RCC 7860 (cell line): ENCODE measurements at places on chromosomes 4 and X.
A peak's percentile ranks its signal among the peaks of the same experiment; 100 is the strongest.

DNA sequence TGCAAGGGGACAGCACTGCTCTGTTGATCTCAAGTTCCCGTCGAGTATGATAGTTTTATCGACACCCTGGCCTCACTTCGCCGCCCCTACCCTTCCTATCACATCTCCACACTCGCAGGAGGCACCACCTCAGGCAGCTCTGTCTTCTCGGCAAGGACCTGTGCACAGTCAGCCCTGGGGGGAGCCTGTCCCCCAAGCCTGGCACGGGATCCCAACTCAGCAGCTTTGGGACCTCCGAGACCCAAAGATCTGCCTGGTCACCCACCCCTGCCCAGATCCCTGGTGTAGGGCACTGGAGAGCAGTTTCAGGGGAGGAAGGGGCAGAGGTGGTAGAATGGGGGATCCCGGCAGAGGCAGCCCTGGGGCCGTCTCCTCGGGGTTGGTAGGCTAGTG lies 18.0 kb upstream of the UBA1 start:
- no peak for DNase-seq

DNA sequence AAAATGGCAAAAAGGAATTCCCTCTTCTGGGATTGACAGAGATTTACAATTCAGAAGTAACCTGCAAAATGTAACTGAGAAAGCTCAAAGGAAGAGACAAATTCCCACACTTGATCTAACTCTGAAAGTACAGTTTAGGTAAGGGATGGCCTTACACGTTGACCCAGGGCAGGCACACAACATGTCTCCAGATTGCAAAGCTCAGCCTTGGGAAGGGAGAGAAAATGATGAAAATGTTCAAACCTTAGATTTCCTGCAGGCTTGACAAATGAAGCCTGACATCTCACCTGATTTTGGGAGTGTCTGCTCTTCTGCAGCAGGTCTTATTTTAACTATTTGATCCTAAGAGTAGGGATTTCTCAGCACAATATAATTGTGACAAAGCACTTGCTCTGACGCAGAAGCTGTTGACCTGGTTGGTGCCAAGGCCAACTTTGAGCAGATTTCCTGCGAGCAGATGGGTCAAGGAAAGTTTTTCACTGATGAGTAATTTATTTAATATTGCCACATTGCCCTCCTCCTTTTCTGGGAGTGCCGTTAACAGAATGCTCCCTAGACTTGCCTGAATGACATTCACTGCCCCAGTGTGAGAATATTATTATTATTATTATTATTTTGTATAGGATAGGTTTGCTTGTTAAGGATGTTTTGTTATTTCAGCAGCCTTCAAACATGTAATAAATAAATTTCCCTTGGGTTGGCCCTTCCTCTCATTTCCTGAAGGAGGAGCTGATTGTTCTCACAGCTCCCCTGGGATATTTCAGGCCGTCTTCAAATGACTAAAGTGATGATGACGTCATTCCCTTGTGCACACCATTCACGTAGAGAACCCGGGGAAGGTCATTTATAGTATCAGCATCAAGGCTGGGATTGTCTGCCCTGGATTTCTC lies 157.1 kb downstream of the VEGFC start:
- DNase-seq = peak; percentile 53

- peak; percentile 65 for DNase-seq
Observed at GRCh38 chrX:11341274-11342201, 48.3 kb downstream of the AMELX start.

GRCh38 chrX:54439960-54440871 lies at the start of gene TSR2:
TSS of gene TSR2 (plus strand) at chrX:54440404. CDS start at chrX:54440422, 18 bp downstream.
- peak; percentile 73 for DNase-seq

DNA sequence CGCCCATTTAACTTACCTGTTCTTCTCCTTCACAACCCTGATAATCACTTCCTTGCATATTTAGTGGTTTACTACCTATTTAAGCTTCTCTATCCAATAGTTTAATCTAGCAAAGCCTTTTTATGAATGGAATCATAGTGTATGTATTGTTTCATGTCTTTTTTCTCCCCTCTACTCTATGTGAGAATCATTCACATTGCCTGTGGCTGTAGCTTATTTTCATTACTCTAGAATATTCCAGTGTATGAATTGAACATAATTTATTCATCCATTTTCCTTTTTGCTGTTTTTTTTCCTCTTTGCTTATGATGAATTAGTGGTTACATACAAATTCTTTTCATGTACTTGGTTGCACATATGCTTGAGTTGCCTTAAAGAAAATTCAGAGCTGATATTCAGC lies 490 bp upstream of the ADH4 start:
- DNase-seq = no peak

DNA sequence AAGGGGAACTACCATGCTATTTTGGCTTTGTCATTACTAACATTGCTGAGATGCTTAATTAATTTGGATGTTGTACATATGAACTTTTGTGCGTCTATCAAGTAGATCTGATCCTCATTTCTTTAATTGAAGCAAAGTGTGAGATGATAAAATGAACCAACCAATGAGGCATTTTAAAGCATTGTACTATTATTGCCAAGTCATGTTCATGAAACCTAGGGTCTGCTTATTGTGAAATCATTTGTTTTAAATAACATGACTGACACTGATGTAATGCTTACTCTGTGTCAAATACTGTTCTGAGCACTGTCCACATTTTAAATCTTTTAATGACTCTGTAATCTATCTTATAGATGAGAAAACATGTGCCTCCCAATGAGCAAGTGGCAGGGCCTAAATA lies 57.7 kb downstream of the C4orf33 start:
- DNase-seq = no peak

DNA sequence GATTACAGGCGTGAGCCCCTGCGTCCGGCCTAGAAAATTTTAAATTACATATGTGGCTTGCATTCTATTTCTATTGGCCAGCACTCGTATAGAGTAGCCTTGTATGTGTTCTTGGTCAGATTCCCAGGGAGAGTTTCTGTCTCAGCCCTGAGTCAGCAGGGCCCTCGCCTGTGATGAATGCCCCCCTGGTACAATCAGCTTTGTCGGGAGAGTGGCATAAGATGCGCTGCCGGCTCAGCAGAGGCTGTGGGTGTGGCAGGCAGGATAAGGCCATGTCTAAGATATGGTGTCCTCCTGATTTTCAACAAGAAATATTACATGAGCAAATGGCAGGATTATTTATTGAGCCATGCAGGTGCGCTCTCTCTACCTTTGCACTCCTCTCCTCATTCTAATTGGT lies 1.6 kb upstream of the REELD1 start:
- DNase-seq = no peak

DNA sequence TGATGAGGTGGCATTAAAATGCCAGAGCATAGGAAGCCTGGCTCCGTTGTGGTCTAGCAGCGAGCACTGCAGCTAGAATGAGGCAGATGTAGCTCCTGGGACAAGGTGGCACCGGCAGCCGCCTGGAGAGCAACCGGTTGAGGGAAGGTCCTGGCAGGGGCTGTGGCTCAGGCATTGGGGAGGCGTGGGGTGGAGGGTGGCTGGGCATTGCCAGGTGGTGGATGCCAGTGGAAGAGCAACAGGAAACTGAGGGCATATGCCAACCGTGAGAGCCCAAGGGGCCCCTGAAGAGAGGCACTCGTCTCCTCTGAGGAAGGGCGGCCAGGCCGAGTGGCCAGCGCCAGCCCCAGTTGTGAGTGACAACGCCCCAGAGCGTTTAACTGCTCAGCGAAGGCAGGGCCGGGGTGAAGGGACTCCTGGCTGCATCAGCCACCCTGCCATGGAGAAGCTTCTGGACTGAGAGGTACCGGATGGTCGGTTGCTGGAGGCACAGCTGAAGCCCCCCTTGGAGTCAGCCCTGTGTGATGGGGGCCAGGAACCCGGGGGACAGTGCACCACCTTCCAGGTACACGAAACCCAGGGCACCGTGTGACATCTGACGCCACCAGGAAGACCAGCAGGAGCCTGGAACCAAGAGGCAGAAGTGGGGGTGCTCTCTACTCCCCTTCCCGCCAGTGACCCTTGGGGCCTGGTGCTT lies 13.2 kb upstream of the PDE6B start:
- DNase-seq = no peak

- DNase-seq = no peak
Observed at GRCh38 chr4:125677665-125678307, 363.0 kb downstream of the FAT4 start.

DNA sequence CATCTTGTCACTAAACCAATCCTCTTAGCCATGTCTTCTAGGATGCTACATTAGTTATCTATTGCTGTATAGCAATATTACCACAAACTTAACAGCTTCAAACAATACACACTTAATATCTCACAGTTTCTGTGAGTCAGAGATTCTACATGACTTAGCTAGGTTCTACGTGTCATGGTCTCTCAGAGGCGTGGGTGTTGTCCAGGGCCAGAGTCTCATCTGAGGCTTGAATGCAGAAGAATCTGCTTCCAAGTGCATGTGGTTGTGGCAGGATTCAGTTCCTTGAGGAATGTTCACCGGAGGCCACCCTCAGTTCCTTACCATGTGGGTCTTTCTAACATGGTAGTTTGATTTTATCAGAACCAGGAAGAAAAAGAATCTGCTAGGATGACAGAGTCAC lies 26.4 kb downstream of the PPP1R2C start:
- DNase-seq = peak; percentile 4

GRCh38 chr4:143482840-143483239 lies 30.7 kb upstream of the SMARCA5 start:
- DNase-seq = no peak

DNA sequence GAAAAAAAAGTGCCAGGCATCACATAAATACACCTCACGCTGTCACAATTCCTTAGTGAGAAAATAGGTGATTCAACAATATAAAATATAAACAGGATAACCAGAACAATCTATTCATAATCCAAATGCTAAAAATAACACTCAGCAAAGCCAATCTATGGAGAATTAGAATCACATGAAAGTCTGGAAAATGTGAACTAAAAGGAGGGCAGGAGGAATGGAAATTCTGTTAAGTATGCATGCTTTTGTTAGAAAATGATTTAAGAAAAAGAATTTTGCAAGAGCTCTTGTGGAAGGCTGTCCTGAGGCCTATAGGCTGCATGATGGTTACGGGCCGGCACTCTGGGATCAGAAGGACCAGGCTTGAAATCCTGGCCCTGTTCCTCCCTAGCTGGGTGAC lies 70.6 kb upstream of the PROM1 start:
- DNase-seq = no peak

- no peak for DNase-seq
Observed at GRCh38 chr4:70994069-70994366, 569 bp downstream of the DCK start.

DNA sequence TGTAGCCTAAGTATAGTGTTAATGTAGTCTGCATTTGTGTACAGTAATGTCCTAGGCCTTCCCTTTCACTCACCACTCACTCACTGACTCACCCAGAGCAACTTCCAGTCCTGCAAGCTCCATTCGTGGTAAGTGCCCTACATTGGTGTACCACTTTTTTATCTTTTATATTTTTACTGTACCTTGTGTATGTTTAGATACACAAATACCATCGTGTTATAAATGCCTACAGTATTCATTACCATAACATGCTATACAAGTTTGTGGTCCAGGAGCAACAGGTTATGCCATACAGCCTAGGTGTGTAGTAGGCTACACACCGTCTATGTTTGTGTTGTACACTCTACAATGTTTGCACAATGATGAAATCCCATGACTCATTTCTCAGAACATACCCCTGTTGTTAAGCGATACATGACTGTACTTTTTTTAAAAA lies 15.4 kb downstream of the TSPAN5 start:
- peak; percentile 63 for DNase-seq

GRCh38 chr4:173883821-173884220 lies 353.8 kb upstream of the HAND2 start:
- no peak for DNase-seq

- no peak for DNase-seq
Observed at GRCh38 chr4:156725257-156725656, 246.3 kb downstream of the PDGFC start.

GRCh38 chrX:45344594-45344993 lies 143.9 kb upstream of the DIPK2B start:
- no peak for DNase-seq

- DNase-seq = no peak
Observed at GRCh38 chrX:52082578-52082977, 13.6 kb upstream of the MAGED4B start.

DNA sequence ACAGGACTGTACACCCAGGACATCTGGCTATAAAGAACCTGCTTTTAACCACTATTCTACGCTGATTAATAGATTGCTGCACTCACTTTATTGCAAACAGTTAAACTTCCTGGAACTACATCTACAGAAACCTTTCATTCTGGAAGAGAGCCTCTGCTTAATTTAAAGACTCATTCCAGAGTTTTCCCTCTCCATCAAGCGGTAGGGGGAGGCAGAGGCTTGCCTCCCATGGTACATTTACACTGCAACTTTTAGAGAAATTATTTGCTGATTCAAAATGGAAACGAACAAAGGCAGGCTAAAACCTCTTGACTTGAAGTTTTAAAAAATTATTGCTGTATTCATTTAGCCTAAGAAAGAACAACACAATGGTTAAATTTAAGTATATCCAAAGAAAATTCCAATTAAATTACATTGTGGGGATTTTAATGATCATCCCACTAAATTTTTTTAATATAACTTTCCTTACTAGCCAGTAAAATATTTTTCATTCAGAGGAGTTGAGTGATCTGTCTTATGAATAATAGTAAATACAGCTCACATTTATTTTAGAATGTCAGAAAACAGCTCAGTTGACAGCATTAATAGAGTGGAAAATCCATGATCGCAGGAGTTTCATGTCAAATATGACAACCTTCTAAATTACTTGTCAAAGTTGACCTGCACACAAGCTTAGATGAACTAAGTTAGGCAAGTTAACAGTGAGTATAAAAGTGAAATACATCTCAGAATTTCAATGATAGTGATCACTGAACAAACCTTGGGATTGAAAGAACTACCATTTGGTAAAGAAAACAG lies 46.3 kb upstream of the PCDH10 start:
- no peak for DNase-seq

DNA sequence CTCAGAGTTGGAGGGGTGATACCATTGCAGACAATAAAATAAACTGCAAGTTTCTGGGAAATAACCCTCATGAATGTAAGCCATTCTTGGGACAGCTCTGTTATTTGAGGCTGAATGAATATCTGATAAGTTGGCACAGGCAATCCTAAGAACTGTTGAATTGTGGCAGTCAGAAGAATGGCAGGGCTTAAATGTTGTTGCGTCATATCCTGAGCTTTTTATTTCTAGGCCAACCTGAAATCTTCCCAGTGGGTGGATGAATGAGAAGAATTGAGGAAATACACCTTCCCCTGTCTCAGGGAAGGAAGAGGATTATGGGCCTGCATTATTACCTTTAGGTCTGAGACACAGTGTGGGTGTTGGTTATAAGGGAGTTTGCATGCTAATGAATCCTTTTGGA lies 64.4 kb upstream of the C4orf54 start:
- DNase-seq = no peak
